GM23248 (cell line): ENCODE measurements at places on chromosomes 3 and 15. TPM values are rescaled to one million over a fixed set of nuclear protein-coding genes. Genes with fewer than 3 reads are reported as not detected.

- DNase-seq: no peak
Measured at GRCh38 chr3:157310329-157311052, 126.2 kb upstream of the PTX3 start.

DNA sequence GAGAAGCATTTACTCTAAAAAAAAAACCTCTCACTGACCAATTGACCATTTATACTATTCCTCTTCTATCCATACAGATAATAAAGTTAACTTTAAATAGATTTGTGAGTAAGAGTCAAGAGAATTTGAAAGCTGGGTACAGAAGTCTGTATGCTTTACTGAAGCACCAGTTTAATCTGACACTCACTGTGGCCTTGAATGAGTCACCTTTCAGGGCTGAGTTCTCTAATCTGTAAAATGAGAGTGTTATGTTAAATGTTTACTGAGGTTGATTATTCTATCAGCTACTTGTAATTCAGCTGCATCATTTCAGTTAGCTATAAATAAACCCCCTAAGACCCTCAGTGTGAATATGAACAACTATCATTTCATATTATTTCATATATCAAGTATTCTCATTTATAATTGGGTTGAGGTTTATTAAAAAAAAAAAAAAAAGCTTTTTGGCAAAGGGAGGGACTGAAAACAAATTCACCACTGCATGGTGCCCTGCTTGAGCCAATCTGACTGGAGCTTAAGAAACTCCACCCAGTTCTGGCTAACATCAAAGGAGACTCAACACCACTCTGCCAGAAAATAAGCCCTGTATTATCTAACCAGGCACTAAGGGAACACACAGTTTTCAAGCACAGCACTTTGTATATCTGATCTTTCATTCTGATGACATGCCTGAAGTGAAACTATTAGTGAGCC is 2.8 kb downstream of the MAP4 start:
- peak; percentile 88 for DNase-seq

DNA sequence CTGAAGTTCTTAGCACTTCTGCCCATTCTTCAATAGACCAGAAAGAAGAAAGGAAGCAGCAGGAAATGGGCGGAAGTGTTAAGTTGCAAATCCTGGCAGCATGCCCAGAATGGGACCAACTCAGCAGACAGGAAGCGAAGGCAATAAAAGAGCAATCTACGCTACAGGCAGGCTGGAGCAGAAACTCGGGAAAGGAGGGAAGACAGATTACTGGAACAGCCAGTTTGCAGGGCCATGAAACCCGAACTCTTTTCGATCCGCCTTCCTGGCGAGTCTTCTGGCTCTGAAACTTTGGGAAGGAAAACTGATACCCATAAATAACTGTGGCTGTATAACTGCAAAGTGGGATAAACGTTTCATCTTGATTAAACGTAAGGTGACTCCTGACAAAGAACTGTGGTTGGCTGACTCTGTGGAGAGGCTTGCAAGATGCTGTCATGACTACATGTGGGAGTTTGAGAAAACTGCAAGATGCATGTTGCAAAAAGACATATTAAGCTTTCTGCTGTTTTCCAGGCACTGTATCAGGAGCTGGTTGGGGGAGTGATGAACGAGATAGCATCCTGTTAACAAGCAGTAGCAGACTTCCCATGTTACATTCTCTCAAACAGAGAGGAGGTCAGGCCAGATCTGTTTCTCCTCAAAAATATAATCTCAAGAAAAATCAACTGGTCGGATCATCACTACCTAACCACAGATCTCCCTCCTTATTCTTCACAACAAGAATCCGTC is 67.8 kb downstream of the FMN1 start:
- peak; percentile 94 for DNase-seq

- DNase-seq: no peak
Measured at GRCh38 chr3:22691407-22691806, 511.7 kb upstream of the UBE2E2 start.

DNA sequence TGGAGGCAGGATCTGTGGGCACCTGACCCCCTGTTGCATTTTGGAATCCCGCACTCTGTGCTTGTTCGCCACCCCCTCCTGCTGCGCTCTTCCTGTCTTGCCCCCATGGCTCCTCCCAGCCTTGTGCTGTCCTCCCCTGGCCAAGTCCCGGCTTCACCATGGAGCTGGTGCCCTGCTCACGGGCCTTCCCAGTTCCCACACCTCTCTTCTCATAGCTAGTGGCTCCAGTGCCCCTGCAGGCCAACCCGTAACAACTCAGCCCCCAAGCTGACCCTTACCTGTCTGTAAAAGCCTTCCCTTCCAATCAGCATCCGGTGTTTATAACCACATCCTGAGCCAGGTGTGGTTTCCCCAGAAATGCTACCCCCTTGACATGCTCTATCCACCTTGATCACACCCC is 407.7 kb upstream of the C2CD4B start:
- no peak for DNase-seq

The EFHB gene
- polyA plus RNA-seq: 1.0 and 1.3 TPM in 2 replicates

- DNase-seq: peak; percentile 68
Measured at GRCh38 chr3:158539414-158540014, 31.5 kb upstream of the MLF1 start.

- DNase-seq: peak; percentile 19
Measured at GRCh38 chr3:98733053-98733811, 29.9 kb upstream of the ST3GAL6 start.

The CATSPER2 gene
- polyA plus RNA-seq: 1.2 and 1.7 TPM in 2 replicates

The DOCK3 gene
- 0.20 and 0.23 TPM in 2 replicates for polyA plus RNA-seq

- no peak for DNase-seq
Measured at GRCh38 chr3:138724443-138724842, 110.3 kb downstream of the PIK3CB start.

GRCh38 chr3:164752812-164753211 is 325.5 kb downstream of the SI start:
- no peak for DNase-seq

DNA sequence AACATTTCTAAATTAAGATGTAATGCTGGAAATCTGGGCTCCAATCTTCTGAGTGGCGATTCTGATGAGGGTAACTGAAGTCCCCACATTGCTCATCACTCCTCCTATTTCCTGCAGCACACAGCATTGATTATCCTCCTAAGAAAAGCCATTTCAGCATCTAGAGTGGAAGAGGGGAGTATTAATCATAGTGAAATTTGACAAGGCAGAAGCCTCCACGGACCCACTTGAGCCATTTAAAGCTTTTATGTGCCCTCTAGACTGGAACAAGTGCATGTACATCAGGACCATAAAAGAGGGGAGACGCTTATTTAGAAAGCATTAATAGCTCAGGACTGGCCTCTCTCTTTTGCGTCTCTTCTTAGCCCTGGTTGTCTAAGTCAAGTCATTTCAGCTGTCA is 25.8 kb downstream of the AQP9 start:
- no peak for DNase-seq

DNA sequence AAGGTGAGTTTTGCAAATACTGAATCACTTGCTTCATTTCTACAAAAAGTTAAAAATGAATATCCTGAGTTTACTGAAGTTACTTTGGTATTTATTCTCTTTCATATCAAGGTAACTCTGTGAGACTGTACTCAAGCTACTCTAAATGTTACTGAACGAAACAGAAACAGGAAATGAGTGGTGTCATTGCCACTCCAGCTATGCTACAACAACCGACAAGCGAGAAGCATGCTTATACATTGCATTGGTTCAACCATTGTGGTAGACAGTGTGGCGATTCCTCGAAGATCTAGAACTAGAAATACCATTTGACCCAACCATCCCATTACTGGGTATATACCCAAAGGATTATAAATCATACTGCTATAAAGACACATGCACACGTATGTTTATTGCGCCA is 313.2 kb upstream of the THBS1 start:
- DNase-seq: no peak

GRCh38 chr15:89400116-89400781 is 65.6 kb upstream of the POLG start:
- DNase-seq: no peak

GRCh38 chr15:83449250-83449671 is 2.1 kb downstream of the SH3GL3 start:
- no peak for DNase-seq

The FAM43A gene
- 8.0 and 8.8 TPM in 2 replicates for polyA plus RNA-seq

- peak; percentile 18 for DNase-seq
Measured at GRCh38 chr15:74327756-74328155, 39.7 kb downstream of the CYP11A1 start.

DNA sequence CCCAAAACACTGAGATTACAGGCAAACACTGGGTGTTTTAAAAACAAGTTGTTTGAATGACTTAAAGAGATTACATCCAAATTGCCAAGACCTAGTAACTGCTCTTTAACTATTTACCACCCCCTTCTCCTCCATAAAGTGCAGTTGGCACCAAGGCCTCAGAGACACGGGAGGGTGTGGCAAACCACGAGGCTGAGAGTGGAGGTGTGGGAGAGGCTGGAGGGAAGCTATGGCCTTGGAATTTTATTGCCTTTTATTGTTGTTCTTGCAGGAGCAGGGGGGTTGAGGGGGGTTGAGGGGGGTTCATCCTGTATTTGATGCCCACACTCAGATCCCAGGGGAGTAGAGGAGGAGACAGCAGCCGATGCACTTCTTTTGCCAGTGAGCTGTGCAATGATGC is 75.9 kb upstream of the CTDSPL start:
- no peak for DNase-seq

GRCh38 chr3:187678726-187679268 is 8.6 kb upstream of the SST start:
- peak; percentile 86 for DNase-seq

DNA sequence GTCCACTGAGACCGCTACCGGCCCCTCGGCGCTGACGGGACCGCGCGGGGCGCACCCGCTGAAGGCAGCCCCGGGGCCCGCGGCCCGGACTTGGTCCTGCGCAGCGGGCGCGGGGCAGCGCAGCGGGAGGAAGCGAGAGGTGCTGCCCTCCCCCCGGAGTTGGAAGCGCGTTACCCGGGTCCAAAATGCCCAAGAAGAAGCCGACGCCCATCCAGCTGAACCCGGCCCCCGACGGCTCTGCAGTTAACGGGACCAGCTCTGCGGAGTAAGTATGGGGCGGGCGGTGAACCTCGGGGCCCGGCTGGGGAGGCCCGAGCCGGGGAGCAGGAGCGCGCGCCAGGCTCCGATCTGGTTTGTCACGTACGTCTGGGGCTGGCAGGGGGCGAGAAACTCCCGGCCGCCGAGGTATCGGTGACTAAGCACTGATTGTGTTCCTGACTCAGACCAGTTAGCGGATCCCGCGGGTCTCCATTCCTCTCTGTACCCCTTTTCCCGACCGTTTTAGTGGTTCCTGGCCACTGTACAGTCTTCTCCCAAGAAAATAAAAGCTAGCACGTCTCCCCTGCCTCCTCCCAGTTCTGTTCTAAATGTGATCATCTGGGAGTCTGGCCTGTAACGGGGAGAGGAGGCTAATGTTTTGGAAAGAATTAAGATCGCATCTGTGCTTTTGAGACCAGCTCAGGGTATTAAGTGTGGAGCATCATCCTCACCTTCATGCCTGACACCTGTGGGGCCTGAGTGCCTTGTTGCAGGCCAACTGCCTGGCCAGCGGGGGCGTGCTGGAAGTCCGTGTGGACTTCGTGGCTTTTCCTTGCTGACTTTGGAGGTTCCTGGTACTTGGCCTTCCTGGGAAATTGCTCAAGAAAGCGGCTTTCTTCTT is 691 bp downstream of the MAP2K1 start:
- DNase-seq: peak; percentile 89

The KCNMB2 gene
- not detected in 2 replicates for polyA plus RNA-seq

The SHC4 gene
- polyA plus RNA-seq: 0.45 and 0.99 TPM in 2 replicates

The PYGO1 gene
- 1.5 and 1.6 TPM in 2 replicates for polyA plus RNA-seq

DNA sequence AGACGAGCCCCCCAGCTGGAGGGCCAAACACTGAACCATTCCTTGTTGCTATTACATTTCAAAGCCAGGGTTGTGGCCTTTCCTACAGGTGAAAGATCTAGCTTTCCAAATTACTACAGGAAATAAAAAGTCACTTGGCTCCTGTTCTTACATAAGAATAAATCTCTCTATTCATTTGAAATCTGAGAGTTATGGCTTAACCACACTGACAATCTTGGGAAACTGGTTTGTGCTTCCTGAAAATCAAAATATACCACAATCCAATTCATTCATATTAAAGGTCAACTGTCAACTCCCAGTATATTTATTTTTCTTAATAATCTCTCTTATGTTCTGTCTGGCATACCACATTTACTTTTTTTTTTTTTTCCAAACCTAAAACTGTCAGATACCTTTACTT is 103.7 kb upstream of the LMOD3 start:
- no peak for DNase-seq

GRCh38 chr3:58023531-58023930 is 15.3 kb downstream of the FLNB start:
- DNase-seq: no peak

DNA sequence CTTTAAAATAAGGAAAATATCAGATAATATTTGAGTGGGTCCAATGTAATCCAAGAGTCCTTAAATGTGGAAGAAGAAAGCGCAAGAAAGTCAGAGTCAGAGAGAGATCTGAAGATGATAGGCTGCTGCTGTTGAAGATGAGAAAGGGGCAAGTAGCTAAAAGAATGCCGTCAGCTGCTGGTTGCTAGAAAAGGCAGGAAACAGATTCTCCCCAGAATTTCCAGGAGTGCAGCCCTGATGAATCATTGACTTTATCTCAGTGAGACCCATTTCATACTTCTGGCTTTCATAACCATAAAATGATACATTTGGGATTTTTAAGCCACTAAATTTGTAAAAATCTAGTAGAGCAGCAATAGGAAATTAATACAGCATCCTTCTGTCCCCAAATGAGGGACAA is 7.5 kb upstream of the CHMP2B start:
- peak; percentile 16 for DNase-seq

DNA sequence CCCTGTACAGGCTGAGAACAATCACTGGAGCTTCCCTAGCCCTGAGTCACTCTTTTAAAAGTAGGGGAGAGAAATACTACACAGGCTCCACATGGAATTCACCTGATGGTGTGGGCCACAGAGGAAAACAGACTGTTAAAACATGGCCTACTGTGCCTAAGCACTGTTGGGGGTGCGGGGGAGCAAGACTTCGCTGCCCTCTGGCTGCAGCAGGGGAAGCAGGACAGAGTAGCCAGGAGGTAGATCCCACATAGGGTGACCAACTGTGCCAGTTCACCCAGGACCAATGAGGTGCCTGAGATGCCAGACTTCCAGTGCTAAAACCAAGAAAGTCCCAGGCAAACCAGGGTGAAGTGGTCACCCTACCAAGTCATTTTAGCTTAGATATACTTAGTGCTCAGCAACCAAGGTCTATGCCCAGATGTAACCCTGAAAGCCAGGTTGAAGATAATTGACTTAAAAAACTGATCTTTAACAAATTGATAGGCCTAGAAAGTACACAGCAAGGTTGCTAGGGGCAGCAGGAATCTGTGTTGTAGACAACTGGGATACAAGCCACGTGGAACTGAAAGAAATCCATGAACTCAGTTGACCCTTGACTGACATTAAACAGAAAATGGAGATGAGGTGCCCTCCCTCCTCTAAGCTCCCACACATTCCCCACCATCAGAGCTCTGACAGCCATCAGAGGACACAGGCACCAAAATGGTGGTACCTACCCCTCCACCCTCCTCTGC is 344.2 kb upstream of the PPP2R3A start:
- DNase-seq: no peak

GRCh38 chr3:111882194-111882593 is 23.1 kb downstream of the PHLDB2 start:
- DNase-seq: no peak

The NCKIPSD gene
- polyA plus RNA-seq: 20.6 and 21.7 TPM in 2 replicates

The GOLGA8R gene
- polyA plus RNA-seq: 0.06 and 0.16 TPM in 2 replicates

The QRICH1 gene
- polyA plus RNA-seq: 29.0 and 29.3 TPM in 2 replicates
